OCI-LY7 (cell line): ENCODE measurements at places on chromosomes 4 and X. TPM values are rescaled to one million over a fixed set of nuclear protein-coding genes. Genes with fewer than 3 reads are reported as not detected.

GRCh38 chr4:175929932-175930331 lies 117.9 kb upstream of the GPM6A start:
- no peak for DNase-seq

GRCh38 chrX:67781132-67781531 lies 237.3 kb downstream of the AR start:
- DNase-seq = no peak

NAA11 gene
- not detected in 2 replicates for total RNA-seq

PAGE1 gene
- not detected in 2 replicates for total RNA-seq

BTK gene
- 140 and 147 TPM in 2 replicates for total RNA-seq

DNA sequence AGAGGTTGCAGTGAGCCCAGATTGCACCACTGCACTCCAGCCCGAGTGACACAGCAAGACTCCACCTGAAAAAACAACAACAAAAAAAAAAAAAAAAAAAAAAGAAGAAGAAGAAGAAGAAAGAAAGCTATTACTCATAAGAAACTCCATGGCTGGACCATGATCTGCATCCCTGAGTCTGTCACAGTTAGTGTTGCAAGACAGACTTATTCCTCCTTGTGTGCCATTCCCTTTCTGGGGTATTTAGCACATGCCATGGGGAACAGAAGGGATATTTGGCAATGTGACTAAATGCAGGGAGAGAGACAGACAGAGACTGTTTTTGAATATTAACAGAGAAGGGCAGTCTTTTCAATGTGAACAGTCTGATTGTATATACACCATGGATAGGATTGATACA lies 16.7 kb upstream of the PDS5A start:
- DNase-seq = no peak

GRCh38 chr4:137956256-137956655 lies 285.9 kb downstream of the SLC7A11 start:
- no peak for DNase-seq

DNA sequence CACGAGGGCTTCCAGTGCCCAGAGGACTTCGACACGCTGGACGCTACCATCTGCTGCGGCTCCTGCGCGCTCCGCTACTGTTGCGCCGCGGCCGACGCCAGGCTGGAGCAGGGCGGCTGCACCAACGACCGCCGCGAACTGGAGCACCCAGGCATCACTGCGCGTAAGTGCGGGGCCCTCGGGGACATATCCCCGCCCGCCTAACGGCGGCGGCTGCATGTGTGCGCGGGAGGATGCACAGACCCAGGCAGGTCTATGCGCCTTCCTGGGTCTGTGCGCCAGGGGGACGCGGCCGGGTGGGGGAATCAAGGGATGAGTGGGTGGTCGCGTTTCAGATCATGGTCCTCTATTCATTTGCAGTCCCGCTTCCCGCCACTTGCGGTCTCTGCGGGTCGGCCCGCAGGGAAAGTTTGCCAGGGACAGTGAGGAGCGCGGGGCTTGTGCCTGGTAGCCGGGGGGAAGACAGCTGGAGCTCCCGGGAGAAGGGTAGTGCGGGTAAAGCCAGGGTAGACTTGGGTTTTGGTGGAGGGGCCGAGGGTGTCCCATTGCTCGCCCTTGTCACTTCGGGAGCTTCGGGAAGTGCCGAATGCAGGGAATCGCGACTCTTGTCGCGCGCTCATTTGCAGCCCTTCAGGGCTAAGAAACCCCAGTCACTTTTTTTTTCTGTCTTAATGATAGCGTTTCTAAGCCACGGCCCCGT lies 1.0 kb downstream of the SHISA3 start:
- DNase-seq = peak; percentile 17

GUCY1A1 gene
- not detected in 2 replicates for total RNA-seq

GRCh38 chr4:162163892-162164759 lies at the start of gene FSTL5:
FSTL5 (minus strand) TSS chr4:162164000; CDS start chr4:162111396, 52,604 bp downstream.
- no peak for DNase-seq

DNA sequence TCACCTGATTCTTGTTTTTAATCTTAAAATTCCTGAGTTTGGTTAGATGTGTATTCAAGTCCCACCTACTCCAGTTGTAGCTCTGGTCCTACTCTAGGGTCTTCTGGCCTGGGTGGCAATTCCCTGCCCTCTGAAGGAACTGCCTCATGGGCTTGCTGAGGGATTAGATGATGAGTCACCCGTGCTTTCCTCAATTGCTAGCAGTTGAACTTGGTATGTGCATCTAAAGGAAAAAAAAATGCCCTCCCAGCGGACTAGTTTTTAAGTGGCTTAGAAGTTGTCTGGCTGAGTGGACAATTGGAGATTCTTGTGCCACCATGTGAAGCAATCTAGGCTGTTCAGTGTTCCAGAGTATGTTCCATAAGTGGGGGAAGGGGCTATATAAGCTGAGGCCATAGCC lies 127.0 kb downstream of the CCNG2 start:
- no peak for DNase-seq

- DNase-seq = no peak
These were observed 188.6 kb downstream of the TSPAN5 start for GRCh38 chr4:98469771-98470170.

DNA sequence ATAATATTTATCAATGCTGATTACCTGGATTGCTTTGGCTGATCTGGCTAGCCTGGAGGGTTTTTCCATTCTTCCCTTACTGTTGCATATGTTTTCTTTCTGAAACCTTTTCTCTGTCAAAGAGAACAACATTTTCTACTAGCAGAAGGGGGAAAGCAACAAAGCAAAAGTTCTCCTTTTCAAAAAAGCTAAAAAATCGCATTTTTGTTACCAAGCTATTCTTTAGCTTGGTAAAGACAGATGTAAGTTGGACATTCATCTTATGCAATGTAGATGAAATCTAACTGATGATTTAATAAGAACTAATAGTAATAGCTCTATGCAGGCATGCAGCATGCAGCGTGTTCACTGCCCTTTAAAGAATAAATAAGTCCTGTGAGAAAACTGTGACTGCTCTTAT lies at the start of gene GRXCR1:
TSS of gene GRXCR1 (plus strand) at position 301 of the 400 bp plus-strand sequence. CDS start 554 bp downstream, outside the sequence.
- no peak for DNase-seq

- DNase-seq = no peak
These were observed 957 bp downstream of the PPP2R2C start for GRCh38 chr4:6471307-6472007.

GRCh38 chr4:71187404-71188155 lies 151.2 kb upstream of the SLC4A4 start:
- no peak for DNase-seq

PDCL2 gene
- not detected in 2 replicates for total RNA-seq

DNA sequence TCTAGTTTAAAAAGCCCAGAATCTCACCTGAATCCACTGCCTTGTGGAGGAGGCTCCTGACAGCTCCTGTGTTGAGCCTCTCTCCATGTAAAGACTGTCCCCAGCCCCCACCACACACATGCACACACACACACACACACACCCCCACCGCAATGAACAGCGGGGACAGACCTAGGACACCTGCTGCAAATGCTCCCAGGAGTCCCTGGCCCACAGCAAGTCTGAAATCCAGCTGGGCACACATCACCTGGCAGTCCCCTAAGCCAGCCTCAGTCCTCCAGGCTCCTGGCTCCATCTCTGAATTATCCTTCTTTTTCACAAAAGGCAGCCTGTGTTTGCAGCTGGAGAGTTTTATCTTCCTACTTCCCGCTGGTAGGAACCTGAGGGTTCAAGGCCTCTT lies 6.6 kb upstream of the FAM53A start:
- DNase-seq = no peak

DNA sequence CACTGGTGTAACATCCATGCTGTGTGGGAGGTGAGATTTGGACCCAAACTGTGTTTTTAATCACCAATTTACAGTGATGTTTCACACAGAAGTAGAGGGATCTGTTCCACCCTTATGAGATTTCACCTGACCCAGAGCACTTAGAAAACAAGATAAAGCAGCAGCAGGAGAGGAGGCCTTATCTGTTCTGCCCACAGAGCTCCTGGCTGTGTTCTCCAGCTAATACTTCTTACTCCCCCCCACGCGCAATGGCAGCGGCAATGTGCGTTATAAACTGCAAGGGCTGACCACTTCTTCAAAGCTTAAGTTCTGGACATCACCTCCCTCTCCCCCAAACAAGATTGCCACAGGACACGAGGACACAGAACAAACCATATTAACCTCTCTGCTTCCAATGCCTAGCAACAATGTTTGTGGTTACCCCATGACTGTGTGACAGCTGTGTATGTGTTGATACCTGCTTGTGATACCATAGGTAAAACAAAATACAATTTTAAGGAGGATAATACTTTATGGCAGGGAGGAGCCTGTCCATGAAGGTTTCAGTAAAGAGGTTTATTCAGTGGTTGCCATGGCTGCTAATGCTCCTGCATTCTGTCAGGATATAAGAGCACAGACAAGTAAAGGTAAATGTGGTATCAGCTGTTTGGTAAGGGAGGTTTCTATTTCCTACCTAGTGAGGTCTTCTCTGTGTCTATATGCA lies 210.0 kb downstream of the SOWAHB start:
- no peak for DNase-seq

SLC10A6 gene
- total RNA-seq = not detected in 2 replicates
